ENCODE measurements at places on chromosomes 2 and 18.

DNA sequence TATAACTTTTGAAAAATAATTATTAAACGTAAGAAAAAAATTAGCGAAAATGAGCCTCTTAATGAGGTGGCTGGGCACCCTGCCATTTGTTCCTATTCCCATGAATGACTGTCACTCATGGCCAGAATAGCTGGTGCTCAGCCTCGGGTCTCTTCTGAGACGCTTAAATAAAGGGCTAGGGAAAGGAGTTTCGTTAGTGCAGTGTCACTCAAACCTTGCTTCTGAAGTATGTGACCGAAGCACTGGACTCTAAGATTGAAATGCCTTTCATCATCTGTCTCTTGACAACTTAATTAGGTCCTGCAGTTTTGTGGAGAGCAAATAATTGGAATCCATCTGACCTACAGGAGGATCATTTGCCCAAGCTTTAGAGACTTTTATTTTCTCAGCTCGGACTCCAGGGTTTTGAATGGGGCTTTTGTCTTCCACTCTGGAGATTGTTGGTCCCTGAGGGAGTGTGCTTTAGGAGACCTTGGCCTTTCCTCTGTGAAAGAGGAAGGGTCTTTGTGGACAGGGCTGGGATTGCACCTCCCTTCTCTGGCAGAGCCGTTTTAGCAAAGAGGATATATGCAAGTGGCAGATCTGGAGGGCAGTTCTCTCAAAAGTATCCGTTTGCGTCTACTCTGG is 42.3 kb upstream of the FHOD3 start:
- H3K27ac ChIP-seq, result no peak overlapping the region
- H3K36me3 ChIP-seq, result no peaks in the 10 kb centered on the region
- no peak for DNase-seq
- no peaks in the 10 kb centered on the region for H3K27me3 ChIP-seq

GRCh38 chr2:96526615-96527285 is 9.8 kb upstream of the ARID5A start:
- H3K4me1 ChIP-seq, result no peaks in the 10 kb centered on the region
- H3K27ac ChIP-seq, result no peak overlapping the region
- DNase-seq, result no peak
- H3K27me3 ChIP-seq, result no peaks in the 10 kb centered on the region

DNA sequence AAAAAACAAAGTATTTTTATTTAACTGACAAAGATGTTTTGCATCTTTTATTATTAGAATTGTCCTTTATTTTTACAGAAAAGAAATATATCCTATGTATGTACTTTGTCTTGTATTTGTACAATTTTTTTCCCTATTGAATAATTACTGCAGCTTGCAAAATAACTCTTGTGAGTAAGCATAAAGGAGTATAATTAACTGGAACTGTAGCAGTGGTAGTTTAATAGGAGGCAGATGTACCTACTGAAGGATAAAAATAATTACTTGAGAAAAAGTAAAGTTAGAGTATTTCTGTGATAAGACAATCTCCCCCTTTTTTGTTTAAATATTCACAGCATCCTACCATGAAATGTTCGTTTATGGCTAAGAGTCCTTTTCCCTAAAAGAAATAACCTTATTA is 34.7 kb downstream of the EHBP1 start:
- no peak overlapping the region for H3K27ac ChIP-seq
- H3K4me1 ChIP-seq, result peaks cover 5% of the 10 kb centered on the region
- H3K27me3 ChIP-seq, result no peaks in the 10 kb centered on the region
- H3K4me3 ChIP-seq, result no peak overlapping the region

DNA sequence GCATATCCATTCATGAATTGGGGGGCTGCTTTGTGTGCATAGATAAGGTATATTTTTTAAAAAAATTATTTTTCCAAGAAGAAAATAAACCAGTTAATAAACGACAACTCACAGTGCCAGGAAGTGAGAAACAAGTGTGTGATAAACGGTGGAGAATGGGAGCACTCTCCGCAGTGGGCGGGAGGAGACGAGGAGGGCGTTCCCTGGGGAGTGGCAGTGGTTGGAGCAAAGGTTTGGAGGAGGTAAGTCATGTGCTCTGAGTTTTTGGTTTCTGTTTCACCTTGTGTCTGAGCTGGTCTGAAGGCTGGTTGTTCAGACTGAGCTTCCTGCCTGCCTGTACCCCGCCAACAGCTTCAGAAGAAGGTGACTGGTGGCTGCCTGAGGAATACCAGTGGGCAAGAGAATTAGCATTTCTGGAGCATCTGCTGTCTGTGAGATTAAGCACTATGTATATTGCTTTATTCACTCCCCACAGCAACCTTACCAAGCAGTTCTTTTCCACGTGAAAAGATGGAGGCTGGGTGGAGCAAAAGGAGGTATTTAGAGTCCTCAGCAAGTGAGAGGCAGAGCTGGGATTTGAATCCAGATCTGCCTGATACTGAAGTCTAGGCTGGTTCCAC is 27.0 kb upstream of the CASP8 start:
- H3K27ac ChIP-seq, result no peak overlapping the region
- H3K4me1 ChIP-seq, result no peaks in the 10 kb centered on the region
- peaks cover 7% of the 10 kb centered on the region for H3K36me3 ChIP-seq
- DNase-seq, result peak; percentile 88

DNA sequence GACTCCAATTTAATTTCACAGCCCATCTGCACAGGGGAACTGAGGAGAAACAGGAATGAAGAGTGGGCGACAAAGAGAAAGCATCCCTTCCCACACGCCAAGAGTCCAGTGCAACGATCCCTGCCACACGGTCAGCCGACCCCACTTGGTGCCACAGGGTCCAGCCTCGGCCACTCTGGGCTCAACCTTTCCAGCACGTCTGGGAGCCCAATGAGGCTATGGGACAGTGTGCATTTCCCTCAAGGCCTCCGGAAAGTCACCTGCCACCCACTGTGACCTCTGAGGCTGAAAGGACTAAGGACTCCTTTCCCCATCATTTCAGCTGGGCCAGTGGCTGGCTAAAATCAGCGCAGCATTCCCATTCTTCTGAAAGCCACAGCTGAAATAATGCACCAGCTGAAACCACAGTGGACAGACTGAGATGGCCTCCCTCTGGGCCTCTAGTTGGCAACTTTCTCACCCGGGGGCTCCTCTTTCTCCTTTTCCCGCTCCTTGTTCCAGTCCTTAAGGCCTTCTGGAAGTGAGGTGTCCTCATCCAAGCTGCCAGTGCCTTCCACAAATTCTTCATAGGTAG is 21.2 kb downstream of the TUBB6 start:
- H3K36me3 ChIP-seq, result peaks cover 45% of the 10 kb centered on the region
- no peak overlapping the region for H3K27ac ChIP-seq
- no peaks in the 10 kb centered on the region for H3K27me3 ChIP-seq
- H3K4me1 ChIP-seq, result peaks cover 7% of the 10 kb centered on the region
- DNase-seq, result no peak

DNA sequence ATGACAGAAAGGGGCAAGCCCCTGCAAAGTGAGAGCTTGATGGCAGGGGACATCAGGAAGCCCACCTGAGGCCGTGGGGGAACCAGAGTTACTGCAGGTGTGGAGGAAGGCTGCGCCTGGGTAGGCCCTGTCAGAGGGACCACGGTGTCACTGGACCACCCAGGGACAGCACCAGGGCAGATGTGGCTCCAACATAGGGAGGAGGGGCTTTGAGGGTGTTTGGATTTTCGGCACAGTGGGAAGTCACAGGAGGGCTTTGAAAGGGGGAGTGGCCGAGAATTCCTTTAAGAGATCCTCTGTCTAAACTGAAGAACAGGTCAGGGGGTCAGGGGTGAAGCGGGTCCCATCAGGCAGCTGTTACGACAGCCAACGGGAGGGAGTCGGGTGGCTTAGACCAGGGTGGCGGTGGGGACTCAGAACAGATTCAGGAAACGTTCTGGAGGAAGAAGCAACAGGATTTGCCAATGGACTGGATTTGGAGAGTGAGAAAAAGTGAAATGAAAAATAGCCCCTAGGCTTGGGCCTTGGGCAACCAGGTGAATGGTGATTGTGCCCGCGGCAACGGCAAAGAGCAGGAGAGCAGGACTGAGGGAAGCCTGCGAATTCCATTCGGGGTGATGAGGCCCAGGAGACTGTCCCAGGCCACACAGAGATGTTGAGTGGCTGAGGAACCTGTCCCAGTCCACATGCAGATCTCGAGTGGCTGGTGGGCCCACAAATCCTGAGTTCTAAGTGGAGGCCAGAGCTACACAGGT is 166.1 kb downstream of the LAMA1 start:
- H3K27ac ChIP-seq, result no peak overlapping the region
- H3K36me3 ChIP-seq, result peaks cover 65% of the 10 kb centered on the region
- no peaks in the 10 kb centered on the region for H3K4me1 ChIP-seq
- no peaks in the 10 kb centered on the region for H3K27me3 ChIP-seq

GRCh38 chr2:11863513-11864328 is 117.3 kb downstream of the LPIN1 start:
- no peaks in the 10 kb centered on the region for H3K4me1 ChIP-seq
- no peaks in the 10 kb centered on the region for H3K27me3 ChIP-seq
- peaks cover 16% of the 10 kb centered on the region for H3K36me3 ChIP-seq
- no peak overlapping the region for H3K27ac ChIP-seq
- H3K4me3 ChIP-seq, result peak overlapping the region; percentile 2

DNA sequence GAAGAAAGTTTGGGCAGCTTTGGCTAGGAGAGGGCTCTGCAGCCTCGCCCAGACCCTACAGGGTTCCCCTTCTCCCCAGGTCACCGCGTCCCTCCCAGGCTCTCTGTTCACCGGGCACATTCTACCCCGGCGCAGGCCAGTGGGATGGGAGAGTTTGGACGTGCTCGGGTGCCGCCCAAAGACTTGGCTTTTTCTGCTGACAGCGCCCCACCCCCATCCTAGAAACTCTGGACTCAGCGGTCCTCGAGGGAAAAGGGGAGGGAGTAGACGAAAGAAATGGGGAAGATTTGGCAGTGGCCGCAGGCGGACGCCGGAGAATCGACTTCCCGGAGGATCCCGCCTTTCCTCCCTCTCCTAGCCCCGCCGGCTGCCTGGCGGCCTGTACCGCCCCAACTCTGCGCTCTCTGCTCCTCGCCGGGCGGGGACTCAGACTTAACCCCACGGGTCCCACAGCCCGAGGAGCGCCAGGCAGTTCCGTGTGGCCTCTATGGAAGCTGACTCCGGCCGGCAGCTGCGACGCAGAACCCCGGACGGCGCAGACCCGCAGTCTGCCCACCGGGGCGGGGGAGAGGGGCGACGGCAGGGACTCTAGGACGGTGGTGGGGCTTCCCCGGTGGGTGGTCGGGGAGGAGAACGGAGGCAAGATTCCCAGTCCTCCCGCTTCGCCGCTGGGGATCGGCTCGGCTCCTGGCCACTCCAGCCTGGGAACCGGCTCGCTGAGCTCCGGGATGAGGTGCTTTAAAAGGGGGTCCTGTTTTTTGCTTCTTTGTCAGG is 863 bp upstream of the SIX2 start:
- H3K4me3 ChIP-seq, result peak overlapping the region; percentile 57
- H3K4me1 ChIP-seq, result no peaks in the 10 kb centered on the region
- H3K36me3 ChIP-seq, result no peaks in the 10 kb centered on the region
- H3K27ac ChIP-seq, result no peak overlapping the region

GRCh38 chr2:10487081-10487740 is 39.1 kb upstream of the ODC1 start:
- H3K4me3 ChIP-seq, result no peak overlapping the region
- peaks cover 8% of the 10 kb centered on the region for H3K36me3 ChIP-seq
- H3K4me1 ChIP-seq, result no peaks in the 10 kb centered on the region
- H3K27me3 ChIP-seq, result no peaks in the 10 kb centered on the region

DNA sequence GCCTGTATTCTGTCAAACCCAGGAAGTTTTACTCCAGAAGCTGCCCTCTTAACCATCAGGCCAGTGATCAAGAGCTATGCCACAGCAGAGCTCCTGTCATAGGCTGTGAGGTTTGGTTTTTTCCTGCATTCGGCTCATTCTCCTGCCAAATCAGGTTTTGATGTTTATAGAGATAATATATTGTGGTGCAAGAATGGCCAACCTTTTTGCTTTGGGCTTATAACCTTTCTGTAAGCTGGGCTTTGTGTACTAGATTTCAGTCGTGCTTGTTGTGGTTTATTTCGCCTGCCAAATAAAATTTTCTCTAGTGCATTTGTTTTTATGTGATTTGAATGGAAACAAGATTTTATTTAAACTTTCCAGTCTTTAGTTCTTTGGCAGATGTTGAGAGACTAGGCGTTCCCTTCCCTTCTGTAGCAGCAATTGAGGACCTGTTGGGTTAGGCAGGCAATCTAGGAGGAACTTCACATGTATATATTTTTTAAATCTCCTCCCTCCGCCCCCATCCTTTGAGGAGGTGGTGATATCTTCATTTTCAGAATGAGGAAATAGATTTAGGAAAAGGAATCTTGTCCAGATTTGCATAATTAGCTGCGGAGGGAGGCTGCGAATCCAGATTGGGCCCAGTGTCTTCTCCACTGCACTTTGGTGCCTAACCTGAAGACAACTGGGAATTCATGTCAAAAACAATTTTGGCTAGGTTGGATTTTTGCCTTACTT is 2.6 kb downstream of the KDM3A start:
- H3K36me3 ChIP-seq, result peaks cover 21% of the 10 kb centered on the region
- H3K27me3 ChIP-seq, result no peaks in the 10 kb centered on the region
- no peak overlapping the region for H3K27ac ChIP-seq
- H3K4me1 ChIP-seq, result no peaks in the 10 kb centered on the region

GRCh38 chr18:56299740-56300139 is 338.7 kb downstream of the TXNL1 start:
- H3K27me3 ChIP-seq, result no peaks in the 10 kb centered on the region
- DNase-seq, result no peak
- no peak overlapping the region for H3K27ac ChIP-seq
- H3K36me3 ChIP-seq, result no peaks in the 10 kb centered on the region

GRCh38 chr2:242012956-242013764 is 143.6 kb downstream of the RTP5 start:
- no peaks in the 10 kb centered on the region for H3K36me3 ChIP-seq
- no peaks in the 10 kb centered on the region for H3K4me1 ChIP-seq
- H3K4me3 ChIP-seq, result no peak overlapping the region
- H3K27ac ChIP-seq, result no peak overlapping the region
- no peak for DNase-seq
- H3K27me3 ChIP-seq, result no peaks in the 10 kb centered on the region

DNA sequence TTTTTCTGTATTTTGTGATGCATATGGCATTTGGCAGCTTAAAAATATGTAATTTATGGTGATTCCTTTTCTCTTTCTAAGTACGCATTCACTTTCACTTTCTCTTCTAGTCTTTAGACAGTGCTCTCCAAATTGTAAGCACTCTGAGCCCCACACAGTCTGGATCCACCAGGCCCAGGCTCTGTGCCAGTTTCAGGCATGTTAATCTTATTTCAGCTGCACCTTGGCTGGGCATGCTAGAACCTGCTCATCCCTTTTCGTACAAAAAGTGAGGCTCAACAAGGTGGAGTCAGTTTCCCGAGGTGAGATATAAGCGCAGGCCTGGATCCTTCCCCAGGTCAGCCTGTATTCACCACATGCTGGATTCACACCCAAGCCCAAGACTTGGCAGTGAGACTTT is 203.9 kb downstream of the MTX2 start:
- DNase-seq, result no peak
- H3K4me3 ChIP-seq, result no peak overlapping the region
- H3K4me1 ChIP-seq, result no peaks in the 10 kb centered on the region
- no peaks in the 10 kb centered on the region for H3K27me3 ChIP-seq
- no peaks in the 10 kb centered on the region for H3K36me3 ChIP-seq
- H3K27ac ChIP-seq, result no peak overlapping the region

DNA sequence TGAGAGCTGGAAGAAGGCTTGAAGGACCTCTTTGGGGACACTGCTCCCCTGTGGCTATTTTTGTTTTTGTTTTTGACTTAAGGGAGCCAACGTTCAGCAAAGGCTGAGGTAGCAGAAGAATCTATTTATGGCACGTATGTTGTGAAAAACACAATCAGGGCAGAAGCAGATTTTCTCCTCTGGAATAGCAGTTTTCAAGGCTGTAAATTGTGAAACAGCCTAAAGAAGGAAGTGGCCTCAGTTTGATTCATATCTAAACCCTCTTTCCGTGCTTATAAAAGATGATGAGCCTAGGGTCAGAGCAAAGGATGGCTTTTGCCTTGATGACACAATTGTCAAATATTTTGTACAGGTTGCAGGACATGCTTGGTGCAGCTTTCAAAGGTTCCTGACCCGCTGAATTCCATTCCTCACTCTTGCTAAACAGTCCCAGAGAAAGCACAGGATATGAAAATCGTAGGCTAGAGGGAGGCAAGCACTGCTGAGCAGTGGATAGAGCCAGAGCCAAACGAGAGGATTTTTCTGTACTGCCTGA is 106.2 kb upstream of the DLX2 start:
- no peak overlapping the region for H3K27ac ChIP-seq
- DNase-seq, result no peak

Data from H9 (cell line).